ENCODE measurements at places on chromosomes 5 and 9.

DNA sequence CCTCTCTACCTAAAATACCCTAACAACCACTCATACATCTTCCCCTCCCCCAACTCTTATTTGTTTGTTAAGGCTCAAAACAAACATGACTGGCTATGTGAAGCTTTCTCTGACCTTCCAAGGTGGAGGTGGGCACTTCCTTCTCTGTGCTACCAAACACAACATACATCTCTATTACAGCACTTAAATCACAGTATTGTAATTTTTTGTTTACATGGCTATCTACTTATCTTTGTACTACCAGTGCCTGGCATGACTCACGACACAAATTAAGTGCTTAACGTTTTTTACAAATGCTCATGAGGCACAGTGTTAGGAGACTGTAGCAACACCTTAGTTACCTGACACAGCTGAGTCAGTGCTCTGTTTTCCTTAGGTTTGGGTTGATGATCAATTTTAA lies 18.6 kb downstream of the HOMER1 start:
- DNase-seq, result no peak

- no peak for DNase-seq
Observed at GRCh38 chr5:80255431-80255810, 427 bp downstream of the SERINC5 start.

GRCh38 chr9:76911971-76912370 lies 6.1 kb upstream of the PRUNE2 start:
- DNase-seq, result no peak

DNA sequence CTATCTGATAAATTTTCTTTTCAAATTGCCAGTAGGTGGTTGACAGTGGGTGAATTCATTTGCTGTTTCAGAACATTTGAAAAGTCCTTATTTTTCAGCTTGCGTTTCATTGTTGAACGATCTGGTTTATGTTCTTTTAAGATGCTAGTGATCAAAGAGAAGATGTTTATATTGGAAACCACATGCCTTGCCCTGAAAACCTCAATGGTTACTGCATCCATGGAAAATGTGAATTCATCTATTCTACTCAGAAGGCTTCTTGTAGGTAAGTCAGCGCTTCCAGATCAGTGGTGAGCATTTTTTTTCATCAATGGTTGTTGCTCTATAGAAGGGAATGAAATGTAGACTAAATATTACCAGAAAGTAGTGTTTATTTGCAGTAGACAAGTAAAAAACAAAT lies 16.6 kb upstream of the CAVIN4 start:
- no peak for DNase-seq

DNA sequence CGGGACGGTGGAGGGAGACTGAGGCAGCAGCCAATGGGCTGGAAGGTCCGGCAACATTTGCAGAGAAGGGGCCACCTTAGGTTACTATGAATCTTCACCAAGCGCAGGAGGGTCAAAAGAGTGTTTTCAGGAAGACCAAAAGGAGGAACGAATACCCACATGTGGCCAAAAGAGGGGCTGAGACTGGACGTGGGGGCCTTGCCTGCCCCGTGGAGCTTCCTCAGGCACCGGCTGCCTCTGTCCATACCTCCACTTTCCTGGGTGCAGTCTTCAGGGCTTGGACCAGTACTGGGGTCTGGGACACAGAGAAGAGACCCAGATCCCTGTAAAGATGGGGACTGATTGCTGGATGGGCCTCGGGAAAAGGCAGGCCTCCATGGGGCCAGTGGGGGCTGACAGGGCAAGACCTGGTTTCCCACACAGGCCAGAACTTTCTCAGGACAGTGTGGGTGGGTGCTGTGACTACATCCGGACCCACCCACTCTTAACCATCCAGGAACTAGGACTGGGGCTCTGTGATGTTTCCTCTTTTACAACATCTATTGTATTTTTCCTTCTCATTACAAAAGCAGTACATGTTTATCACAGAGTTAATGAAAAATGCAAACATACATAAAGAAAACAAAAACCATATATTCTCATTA lies 294.7 kb downstream of the ZSWIM6 start:
- no peak for DNase-seq

DNA sequence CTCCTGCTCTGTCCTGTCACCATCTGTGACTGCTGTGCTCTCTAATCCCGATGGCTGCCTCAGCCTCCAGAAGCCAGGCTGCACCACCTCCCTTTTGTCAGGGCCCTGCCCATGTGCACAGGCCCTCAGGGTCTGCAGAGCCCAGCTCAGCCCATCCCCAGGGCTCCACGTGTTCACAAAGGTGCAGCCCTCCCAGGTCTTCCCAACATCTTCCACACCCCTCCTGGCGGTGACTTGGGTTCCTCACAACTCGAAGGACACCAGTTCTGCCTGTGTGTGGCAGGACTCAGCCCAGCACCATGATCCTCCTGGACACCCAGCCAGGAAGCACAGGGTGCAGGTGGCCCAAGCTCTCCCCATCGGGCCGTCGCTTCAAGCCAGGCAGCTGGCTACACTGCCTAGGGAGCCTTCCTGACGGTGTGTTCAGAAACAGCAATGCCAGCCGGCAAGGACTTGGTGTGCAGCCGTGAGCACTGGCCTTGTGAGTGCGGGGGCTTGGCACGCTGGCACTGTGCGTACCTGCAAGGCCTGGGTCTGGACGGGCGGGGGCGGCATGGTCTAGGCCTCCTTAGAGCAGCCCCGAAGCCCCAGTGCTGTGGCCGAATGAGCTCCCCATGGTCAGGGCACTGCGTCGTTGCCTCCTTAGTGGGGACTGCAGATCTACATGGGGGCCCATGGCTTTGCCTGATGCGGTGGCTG lies 96.1 kb downstream of the MRPL36 start:
- no peak for DNase-seq

- DNase-seq, result no peak
Observed at GRCh38 chr5:40080191-40080590, 599.5 kb upstream of the PTGER4 start.

DNA sequence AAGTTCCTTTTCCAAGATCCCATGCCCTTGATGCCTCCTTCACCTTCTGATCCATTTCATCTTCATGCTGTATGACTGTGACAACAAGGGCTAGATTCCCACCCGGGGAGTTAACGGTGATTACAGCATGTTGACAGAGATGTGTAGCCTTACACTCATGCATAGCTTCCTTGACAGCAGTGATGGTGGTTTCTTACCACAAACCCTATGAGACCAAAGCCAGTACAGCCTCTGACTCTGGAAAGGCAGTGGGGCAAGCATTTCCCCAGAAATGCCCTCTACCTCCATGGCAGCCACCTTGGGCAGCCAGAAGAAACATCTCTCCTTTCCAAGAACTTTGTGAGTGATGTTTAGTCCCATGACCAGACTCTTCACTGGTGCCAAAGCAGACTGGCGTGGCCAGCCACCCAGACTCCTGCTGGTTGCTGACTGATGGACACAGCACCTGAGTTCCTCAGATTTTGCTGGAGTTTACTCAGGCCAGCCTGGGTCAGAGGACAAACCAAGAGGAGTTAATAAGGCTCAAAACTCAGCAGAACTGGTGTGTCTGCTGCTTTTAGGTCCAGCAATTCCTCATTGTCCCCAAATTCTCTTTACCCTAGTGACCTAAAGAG lies 199.7 kb upstream of the SLC27A6 start:
- no peak for DNase-seq

DNA sequence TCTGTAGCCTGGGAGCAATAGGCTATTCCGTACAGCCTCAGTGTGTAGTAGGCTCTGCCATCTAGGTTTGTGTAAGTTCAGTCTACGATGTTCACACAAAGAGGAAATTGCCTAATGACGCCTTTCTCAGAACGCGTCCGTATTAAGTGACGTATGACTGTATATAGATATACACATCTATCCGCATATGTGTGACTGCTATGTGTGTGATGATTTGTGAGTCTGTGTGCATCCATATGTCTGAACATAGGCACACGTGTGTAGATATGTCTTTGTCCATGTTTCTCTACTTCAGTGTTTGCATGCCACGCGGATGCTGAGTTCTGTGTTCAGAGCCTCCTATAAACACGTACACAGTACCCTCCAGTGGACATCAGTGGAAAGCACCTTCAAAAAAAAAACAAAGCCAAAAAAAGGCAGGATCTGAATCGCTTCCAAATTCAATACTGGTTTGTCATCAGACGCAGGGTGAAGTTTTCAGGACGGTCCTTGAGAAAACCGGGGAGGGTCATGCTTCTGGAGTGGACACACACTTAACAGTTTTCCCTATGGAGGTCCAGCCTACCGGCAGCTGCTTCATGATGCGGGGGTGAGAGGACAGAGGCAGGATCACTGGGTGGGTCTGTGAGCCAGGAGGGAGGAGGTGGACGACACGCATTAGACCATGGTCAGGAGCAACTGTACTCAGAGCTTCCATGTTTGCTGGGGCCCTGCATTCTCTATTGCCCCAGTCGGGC lies 29.5 kb upstream of the ALDH1B1 start:
- no peak for DNase-seq

DNA sequence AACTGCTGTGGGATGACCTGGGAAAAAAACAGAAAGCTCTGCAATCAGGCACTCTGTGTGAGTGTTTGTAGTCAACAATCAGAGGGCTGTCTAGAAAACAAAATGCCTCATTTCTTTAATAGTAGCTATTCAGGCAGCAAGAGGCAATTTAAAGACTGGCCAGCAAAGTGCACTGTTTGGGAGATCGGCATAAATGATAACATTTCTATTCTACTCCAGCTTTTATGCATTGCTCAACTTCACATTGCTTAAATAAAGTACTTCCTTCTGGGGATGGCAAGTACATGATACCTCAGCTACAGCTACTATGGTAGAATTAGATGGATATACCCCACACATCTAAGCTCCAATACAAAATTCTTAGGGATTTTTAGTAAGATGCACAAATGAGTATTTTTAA lies 193.1 kb downstream of the DCP2 start:
- no peak for DNase-seq

GRCh38 chr9:73183428-73183827 lies 31.8 kb downstream of the ANXA1 start:
- no peak for DNase-seq

DNA sequence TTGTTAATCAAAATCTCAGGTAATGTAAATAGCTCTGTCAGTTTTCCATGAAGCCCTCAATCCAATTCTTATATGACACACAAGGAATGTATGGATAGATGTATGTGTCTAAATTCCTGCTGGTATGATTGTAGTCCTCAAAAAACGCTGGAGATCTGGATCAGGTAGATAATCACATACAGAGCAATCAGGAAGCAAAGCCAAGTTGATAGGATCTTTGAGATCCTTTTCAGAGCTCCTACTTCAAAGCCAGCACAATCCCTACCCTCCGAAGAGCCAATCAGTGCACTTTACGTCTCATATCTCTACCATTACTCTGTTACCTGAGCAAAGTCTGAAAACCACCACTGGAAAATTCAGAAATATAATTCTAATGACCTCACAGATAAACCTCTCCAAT lies 27.4 kb downstream of the TYRP1 start:
- no peak for DNase-seq

- no peak for DNase-seq
Observed at GRCh38 chr9:126805554-126806262, 868 bp downstream of the ZBTB43 start.

DNA sequence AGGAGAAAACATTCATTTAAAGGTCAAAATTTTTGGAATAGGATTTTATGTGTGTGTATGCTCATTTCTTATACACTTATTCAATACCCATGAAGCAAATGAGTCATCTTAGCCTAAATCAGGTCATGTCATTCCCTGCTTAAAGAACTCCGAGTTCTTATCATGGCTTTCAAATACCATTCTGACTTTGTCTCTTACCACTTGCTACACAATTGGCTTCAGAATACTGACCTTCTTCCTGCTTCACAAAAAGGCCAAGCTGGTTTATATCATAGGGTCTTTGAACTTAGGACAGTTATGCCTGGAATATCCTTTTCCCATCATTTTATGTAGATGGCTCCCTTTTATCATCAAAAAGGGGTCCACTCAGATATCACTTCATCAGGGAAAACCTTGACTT lies 652.2 kb upstream of the WWC1 start:
- DNase-seq, result no peak

- no peak for DNase-seq
Observed at GRCh38 chr5:73763300-73764032, 137.5 kb downstream of the ARHGEF28 start.

DNA sequence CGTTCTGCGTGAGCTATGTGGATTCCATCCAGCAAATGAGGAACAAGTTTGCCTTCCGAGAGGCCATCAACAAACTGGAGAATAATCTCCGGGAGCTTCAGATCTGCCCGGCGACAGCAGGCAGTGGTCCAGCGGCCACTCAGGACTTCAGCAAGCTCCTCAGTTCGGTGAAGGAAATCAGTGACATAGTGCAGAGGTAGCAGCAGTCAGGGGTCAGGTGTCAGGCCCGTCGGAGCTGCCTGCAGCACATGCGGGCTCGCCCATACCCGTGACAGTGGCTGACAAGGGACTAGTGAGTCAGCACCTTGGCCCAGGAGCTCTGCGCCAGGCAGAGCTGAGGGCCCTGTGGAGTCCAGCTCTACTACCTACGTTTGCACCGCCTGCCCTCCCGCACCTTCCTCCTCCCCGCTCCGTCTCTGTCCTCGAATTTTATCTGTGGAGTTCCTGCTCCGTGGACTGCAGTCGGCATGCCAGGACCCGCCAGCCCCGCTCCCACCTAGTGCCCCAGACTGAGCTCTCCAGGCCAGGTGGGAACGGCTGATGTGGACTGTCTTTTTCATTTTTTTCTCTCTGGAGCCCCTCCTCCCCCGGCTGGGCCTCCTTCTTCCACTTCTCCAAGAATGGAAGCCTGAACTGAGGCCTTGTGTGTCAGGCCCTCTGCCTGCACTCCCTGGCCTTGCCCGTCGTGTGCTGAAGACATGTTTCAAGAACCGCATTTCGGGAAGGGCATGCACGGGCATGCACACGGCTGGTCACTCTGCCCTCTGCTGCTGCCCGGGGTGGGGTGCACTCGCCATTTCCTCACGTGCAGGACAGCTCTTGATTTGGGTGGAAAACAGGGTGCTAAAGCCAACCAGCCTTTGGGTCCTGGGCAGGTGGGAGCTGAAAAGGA lies 10.9 kb downstream of the QRFP start:
- no peak for DNase-seq

GRCh38 chr5:83764101-83764500 lies 43.4 kb upstream of the HAPLN1 start:
- DNase-seq, result no peak

DNA sequence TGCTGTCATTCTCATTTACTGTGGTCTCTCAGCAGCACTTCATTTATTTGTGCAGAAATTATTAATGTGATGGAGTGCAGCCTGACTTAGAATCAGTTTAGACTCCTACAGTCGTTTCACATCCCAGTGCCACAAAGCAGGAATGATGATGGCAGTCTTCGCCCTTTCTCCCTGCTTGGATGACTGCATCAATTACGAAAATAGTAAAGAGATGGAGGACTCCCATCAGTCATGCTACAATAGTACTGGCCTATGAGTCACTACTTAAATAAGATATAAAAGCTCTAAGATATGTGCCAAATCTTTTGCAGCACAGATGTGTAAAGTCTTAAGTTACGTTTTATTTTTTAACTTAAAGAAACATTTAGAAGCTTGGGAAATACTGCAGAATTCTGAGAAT lies 263.9 kb downstream of the CHSY3 start:
- no peak for DNase-seq

GRCh38 chr9:124312290-124313265 lies 54.8 kb downstream of the NEK6 start:
- DNase-seq, result no peak

- no peak for DNase-seq
Observed at GRCh38 chr5:27353970-27354369, 315.6 kb upstream of the CDH9 start.

Data from renal cortex interstitium (tissue), 15 donors.